ENCODE measurements at places on chromosomes 1 and 21.

DNA sequence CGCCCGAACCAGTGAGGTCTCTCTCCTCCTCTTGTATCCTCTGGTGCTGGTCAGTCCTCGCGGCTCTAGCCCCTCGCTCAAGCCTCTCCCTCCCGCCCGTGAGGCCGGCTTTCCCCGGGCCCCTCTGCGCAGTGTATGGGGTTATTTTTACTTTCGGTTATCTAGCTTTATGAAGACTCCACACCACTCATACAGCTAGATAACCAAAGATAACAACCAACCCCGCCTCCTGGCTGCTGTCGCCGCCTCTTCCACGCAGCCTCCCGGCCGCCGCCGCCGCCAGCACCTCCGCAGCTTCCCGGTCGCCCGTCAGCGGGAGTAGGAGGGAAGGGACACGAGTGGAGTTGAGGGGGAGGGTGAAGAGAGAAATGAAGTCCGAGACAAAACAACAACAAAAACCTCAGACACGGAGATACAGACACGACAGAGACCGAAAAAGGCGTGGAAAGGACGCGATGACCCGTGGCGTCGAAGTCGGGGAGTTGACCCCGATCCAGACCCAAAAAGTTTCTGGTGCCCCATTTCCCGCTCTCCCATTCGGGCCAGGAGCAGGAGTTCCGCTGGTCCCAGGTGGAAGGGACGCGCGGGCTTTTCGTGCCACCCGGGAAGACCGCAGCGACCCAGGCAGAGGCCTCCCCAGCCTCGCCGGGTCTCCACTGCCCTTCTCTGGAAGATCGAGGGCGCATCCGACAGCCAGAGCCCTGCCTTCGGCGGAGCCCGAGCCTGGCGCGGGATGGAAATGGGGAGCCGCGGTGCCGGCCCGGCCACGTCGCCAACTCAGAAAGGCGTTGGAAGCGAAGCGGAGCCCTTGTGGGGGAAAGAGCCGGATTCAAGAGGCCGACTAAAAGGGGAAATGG lies 51.4 kb downstream of the RHBG start:
- DNase-seq = no peak

- no peak for DNase-seq
These were observed 9.8 kb downstream of the H3-3A start for GRCh38 chr1:226072347-226072746.

DNA sequence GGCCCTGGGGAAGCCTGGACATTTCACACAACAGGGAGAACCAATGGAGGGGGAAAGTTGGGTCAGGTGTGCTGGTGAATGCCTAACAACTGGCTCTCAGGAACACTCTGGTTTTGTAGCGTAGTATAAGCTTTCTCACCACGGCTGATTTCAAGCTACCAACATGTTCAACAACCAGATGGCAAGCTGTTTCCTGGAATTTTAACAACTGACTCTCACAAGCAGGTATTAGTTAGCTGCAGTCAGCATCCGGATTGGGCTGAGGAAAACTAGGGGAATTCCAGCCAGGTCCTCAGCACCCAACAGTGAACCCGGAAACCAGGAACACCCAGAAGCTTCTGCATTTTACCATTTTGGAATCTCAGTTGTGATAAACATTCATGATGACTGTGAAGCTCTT lies 162.3 kb upstream of the CAMK1G start:
- DNase-seq = no peak

DNA sequence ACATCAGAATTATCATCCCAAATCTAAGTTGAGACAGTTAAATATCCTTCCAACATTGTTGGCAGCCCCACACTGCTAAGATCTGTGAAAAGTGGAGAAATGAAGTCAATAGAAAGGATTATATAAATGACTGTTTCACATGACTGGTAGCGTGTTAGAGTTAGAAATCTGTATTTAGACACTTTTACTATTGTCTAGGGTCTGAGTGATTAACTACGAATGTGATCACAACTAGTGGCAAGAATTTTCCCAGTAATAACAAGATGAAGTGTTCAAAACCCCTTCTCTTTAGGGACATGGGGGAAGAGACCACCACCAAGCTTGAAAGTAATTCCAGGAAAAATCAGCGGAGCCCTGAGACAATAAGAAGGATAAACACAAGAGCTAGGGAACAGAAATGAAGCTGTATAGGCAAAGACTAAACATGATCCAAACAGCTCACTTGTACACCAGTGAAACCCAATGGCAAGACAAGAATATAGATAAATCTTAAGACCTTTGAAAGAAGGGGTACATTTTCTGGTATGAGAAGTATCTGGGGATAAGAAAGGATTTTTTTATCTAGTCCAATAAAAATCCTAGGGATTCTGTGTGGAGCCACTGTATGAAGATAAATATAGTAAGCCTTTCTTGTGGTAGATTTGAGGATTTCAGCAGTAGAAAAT lies 646.6 kb upstream of the USP24 start:
- no peak for DNase-seq

DNA sequence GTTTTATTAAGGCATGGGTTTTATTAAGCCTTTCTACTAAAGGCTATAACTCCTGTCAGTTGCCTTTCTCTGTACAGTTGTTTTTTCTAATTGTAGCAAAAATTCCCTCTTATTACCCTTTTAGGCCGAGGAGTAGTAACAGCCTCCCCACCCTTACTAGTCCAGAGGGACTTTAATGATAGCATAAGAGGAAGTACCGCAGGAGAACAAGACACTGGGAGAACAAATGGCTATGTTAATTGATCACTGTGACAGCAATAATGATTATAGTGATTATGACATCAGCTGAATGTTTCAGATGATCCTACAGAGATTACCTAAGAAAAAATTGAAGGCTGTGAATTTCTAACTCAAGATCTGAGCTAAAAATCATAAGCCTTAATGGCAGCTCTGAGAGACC lies 383.0 kb upstream of the PTBP2 start:
- no peak for DNase-seq

GRCh38 chr1:160291248-160292220 lies 6.6 kb upstream of the PEX19 start:
- peak; percentile 36 for DNase-seq

GRCh38 chr1:200364831-200365230 lies 45.0 kb downstream of the ZNF281 start:
- DNase-seq = no peak
